ENCODE measurements at places on chromosomes 1 and 21.

DNA sequence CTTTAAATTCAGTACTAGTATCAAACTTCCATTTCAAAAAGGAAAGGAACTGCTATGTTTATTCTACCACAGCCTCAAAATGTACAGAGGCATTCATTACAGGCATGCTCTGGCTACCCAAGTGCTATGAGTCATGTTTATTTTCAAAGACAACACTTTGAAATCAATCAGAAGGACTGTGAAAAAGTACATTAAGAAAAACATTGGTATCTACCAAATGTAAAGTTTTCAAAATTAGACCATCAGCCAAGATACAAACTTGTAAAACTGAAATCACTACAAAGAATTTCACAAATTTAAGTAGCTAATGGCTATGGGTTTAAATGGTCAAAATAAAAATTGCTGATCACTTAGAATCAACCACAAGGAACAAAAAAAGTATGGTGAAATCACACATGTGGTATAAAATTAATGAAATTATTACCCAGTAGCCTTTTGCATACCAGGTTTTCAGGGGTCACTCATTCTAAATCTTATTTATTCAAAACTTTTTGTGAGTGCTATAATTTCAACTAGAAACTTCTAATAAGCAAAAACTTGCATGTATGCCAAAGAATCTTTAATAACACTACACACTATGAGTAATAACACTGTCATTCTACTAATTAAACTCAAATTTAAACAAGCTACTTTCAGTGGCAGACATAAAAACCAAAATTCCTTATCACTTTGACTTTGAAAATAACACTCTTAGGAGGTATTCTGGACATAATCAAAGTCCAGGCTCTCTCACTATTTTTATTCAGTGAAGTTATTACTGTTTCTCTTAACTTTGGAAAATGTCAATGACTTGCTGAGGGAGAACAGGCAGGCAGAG, 49.2 kb downstream of the ENAH start:
- no peak for DNase-seq

- no peak for DNase-seq
Measured at GRCh38 chr1:201945157-201945556, 1.2 kb downstream of the LMOD1 start.

DNA sequence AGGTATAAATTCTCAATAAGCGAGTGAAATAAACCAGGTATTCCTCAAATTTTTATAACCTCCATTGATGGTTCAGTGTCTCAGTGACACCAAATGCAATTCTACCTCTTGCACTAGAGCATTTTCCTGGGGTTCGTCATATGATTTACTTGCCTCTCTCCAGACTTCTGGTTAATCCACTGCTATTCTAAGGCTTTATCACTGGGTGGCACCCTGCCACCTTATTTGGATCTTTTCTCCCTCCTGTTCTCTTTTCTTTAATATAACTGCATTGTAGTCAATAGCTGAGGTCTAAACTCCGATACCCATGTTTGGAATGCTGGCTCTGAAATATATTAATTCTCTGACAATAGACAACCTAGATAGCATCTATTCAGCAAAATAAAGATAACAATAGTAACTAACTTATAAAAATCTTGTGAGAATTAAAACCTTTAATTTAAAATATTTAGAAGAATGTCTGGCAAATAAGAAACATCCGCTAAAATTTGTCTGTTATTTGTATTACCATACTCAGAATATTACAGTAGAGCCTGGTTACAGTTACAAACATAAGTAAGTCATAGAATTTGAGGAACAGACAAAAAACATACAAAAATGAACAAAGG, 436.4 kb downstream of the PLA2G4A start:
- DNase-seq: no peak

DNA sequence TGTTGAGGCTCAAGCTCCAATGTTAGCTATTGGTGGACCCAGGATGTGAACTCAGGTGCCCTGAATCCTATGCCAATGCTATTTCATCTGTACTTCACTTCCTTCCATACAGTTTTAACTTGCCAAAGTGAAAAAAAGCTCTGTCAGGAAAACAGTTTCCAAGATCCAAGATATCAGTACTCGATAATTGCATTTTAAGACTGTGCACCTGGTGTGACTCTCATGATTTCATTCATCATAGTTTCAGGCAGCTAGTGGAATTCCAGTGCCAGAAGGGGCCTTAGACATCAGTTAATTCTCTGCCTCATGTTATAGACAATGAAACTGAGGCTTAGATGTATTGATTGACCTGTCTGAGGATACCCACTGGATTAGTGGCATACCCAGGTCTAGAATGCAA, 26.5 kb upstream of the LEPR start:
- DNase-seq: no peak

DNA sequence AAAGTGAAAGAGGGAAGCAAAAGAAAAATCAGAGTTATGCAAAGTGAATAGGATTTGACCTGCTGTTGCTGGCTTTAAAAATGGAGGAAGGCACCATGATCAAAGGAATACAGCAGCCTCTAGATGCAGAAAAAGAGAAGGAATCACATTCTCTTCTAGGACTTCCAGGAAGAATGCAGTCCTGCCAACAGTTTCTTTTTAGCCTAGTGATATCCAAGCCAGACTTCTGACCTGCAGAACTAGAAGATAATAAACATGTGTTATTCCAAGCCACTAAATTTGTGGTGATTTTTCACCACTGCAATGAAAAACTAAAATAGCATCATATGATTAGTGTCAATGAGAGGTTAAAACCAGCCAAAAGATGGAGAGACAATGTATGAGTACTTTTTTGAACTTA, 101.9 kb upstream of the ADAMTS5 start:
- DNase-seq: no peak

GRCh38 chr1:158814970-158815369, 16.2 kb upstream of the MNDA start:
- no peak for DNase-seq

GRCh38 chr1:183090391-183091006, 67.3 kb downstream of the LAMC1 start:
- no peak for DNase-seq

- no peak for DNase-seq
Measured at GRCh38 chr21:30081506-30081905, 85.1 kb downstream of the CLDN17 start.

- no peak for DNase-seq
Measured at GRCh38 chr1:1550591-1551432, 10.4 kb upstream of the TMEM240 start.

GRCh38 chr1:225940385-225941151, 452 bp downstream of the LEFTY2 start:
- DNase-seq: no peak

GRCh38 chr21:26159869-26160268, 10.7 kb downstream of the APP start:
- DNase-seq: no peak

GRCh38 chr1:115479055-115479482, 141.0 kb upstream of the NGF start:
- no peak for DNase-seq

DNA sequence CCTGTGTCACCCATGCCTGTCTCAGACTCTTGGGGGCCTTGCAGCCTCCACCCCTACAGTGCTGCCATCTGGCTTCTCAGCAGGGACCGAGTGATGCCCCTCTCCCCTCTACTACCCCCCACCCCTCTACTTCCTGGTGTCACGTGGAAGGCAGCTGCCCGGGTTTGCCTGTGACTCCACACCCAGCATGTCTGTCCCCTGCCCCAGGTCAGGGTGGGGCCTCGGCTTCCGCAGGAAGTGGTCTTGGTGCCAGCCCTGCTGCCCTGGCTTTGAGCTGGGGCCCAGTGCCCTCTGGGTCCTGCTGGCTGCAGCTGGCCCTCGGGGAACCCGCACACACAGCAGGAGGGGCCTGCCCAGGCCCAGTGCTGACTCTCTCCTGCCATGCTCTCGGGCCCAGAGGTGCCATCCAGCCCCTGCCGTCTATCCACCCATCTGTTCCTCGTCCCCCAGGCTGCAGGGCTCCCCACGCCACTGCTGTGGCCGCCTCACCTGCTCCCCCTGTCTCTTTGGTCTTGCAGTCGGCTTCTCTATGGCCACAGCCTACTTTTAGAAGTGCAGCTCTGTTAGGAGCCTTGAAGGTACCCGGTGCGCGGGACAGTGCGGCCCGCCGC, 24.0 kb downstream of the PLCH2 start:
- DNase-seq: no peak

GRCh38 chr1:59199147-59199546, 97.7 kb upstream of the FGGY start:
- DNase-seq: no peak

GRCh38 chr1:244760471-244760870, 75.0 kb upstream of the COX20 start:
- no peak for DNase-seq

GRCh38 chr1:170668209-170669106, 4.5 kb downstream of the PRRX1 start:
- DNase-seq: no peak

- peak; percentile 9 for DNase-seq
Measured at GRCh38 chr1:172845371-172845770, 186.5 kb downstream of the FASLG start.

DNA sequence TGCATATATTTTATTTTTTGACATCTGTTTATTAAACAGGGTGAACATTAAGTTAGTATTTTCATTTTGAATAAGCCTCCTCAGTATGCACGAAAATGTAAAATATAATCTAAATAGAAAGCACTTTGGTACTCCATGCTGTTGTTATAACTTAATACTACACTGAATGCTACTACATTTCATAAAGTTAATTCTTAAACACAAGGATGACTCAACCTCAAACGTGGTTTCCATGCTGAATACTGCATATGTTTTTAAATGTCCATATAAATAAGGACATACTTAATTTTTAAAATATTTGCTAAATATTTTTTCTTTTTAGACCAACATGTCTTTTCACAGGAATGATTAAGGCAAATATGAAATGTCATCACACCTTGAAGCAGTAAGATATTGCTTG, 83.9 kb downstream of the USP24 start:
- no peak for DNase-seq

GRCh38 chr1:95067568-95067967, 5.2 kb downstream of the ALG14 start:
- no peak for DNase-seq

DNA sequence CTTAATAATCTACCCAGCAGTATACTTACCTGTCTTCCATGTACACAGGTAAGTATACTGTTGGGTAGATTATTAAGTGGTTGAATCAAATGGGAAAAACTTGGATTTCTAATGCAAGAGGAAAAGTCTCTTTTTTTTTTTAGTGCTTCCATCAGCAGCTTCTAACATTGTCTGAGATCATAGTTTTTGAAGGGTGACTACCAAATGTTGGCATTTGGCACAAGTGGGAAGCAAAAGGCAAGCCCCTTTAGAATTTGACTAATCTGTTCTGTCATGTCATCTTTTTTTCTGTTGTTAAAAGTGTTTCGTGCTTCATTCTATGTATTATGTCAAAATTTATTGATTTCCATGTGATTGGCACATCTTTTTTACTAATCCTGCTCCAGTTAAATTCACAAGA, 547 bp downstream of the FMO1 start:
- DNase-seq: no peak

DNA sequence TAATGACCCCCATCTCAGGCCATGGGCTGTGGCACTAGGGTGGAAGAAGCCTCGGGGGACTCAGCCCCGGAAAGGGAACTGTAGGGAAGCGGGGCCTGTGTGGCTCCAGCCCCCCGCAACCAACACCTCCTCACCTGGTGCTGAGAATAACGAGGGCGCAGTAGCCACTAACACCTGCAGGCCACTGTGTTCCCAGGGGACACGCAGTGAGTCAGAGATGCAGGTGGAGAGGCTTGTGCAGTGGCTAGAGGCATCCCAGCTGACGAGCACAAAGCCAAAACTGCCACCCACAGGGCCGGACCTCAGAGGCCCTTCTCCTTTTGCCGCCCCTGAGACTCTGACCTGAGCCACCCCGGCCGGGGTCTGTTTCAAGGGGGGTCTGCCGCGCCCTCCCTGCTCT, 33.5 kb upstream of the CCDC27 start:
- no peak for DNase-seq

- DNase-seq: no peak
Measured at GRCh38 chr1:66725885-66726665, 26.2 kb upstream of the DYNLT5 start.

DNA sequence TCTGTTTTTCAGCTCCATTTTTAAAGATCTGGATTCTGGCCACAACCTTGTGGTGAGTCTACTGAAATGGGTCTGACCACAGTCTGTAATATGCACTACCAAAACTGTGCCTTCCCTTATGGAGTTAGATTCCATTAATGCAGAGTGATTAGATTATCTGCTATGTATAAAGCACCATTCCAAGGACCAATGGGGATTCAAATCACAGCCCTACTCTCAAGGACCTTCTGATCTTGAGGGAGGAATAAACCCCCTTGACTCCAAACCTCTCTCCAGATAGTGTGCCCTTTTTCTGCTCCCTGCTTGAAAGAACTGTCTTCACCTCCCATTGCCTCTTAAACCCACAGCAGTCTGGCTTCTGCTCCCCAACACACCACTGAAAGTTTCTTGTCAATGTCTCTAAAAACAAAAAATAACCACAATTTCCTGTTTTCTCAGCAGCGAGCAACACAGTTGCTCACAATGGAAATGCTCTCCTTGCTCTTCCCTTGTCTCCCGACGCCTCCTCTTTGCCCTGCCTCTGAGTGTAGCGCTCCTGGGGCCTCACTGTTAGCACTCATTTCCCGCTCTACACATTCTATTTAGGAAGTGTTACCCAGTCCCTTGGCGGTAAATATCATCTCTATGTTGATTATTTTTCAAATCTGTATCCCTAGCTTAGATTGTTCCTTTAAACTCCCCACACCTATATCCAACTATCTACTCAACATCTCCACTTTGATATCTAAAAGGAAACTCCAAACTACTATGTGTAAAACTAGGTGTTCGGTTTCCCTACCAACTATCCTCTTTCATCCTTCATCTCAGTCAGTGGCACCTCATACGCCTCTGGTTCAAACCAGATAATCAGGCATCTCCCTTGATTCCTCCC, 13.6 kb downstream of the PCNX2 start:
- no peak for DNase-seq

DNA sequence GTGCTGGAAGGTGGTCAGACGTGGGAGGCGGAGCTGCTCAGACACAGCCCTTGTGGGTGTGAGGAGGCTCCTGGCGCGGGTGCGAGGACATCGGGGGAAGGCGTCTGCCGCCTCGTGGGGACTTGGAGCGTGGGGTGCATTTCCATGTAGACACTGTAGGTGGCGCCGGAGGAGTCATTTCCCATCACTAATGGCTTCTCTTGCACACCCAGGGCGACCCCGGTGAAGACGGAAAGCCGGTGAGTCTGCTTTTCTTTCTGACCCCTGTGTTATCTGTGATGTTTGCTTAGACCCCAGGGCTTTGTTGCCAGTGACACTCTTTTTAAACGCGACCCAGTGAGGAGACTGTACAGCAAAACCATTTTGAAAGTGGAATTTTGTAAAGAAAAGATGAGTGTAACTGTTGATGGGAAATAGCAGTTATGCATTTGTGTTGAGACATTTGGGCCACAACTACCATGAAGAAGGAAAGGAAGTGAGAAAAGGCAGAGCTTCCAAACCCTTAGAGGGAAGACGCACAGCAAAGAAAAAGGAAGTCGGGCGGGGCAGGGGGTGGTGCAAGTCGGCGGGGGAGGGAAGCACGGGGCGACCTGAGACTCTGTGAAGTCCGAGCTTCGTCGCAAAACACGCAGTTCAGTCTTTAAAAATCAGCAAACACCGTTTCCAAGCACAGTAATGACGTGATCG, 64.0 kb downstream of the SLC19A1 start:
- peak; percentile 51 for DNase-seq

- DNase-seq: no peak
Measured at GRCh38 chr1:55287723-55288122, 72.6 kb upstream of the USP24 start.
